Activated CD4-positive, alpha-beta T cell treated with anti-CD3 and anti-CD28 coated beads, Interleukin-10, Interleukin-2, amounts not matched to agents 100 ng/mL and 50 ng/mL, durations not matched to agents 16 hours and 8 hours (primary cell): ENCODE measurements at places on chromosomes 13 and 19.

- DNase-seq = peak; percentile 57
Measured at GRCh38 chr19:41537789-41538188, 38.2 kb upstream of the CEACAM21 start.

- peak; percentile 18 for DNase-seq
Measured at GRCh38 chr13:112443191-112443994, 67.2 kb downstream of the SPACA7 start.

DNA sequence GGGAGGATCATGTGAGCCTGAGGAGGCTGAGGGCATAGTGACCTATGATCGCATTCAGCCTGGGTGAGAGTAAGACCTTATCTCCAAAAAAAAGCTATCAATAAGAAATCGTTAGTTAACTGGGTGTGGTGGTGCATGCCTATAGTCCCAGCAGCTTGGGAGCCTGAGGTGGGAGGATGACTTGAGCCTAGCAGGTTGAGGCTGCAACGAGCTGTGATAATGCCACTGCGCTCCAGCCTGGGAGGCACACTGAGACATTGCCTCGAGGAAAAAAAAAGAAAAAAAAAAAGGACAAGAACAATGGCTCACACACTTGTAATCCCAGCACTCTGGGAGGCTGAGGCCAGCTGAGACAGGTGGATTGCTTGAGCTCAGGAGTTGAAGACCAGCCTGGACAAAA, 16.2 kb downstream of the PSPC1 start:
- no peak for DNase-seq

DNA sequence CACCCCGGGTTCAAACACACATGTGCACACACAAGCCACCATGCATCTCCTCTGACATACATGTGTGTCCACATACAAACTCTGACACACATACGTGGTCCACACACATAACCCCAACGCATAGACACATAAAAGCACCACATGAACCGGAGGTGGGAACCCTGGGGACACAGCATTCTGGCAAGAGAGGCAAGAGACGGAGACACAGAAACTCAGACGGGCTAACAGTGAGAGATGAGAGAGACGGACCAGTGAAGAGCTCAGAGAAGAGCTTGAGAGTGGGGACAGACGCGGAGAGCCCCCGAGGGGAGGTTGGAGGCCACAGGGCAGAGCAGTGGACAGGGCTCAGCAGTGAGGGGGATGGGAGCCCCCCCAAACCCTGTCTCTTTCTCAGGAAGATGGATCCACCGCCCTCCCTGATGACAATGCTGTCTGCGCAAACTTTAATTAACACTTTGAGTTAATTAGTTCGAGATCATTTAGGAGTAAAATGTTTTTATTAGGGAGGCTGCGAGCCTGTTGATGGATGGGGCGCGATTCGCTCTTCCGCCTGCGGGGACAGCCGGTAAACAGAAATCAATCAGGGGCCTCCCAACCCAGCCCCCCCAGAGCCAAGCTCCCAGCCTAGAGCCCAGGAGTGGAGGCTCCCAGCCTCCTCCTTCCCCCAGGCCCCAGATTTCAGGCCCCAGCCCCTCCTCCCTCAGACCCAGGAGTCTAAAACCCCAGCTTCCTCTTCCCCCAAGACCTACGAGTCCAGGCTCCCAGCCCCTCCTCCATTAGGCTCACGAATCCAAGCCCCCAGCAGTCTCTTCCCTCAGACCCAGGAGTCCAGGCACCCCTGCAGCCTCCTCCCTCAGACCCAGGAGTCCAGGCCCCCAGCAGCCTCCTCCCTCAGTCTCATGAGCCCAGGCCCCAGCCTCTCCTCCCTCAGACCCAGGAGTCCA, 9.5 kb upstream of the ERFL start:
- no peak for DNase-seq
